ENCODE measurements at places on chromosomes 2 and 18. TPM values are rescaled to one million over a fixed set of nuclear protein-coding genes. Genes with fewer than 3 reads are reported as not detected.

SERPINB12 gene
- not detected for total RNA-seq

FOXD4L1 gene
- 0.13 TPM for total RNA-seq

KATNAL2 gene
- 2.2 TPM for total RNA-seq

POLR1A gene
- total RNA-seq, result 17.0 TPM

EFR3B gene
- total RNA-seq, result 2.4 TPM

WDSUB1 gene
- 8.6 TPM for total RNA-seq

HDHD2 gene
- 15.4 TPM for total RNA-seq

GPR45 gene
- total RNA-seq, result not detected

MARCHF4 gene
- total RNA-seq, result 8.0 TPM

GALR1 gene
- not detected for total RNA-seq

SH3BP4 gene
- total RNA-seq, result 35.6 TPM

MROH2A gene
- not detected for total RNA-seq

FBXO36 gene
- total RNA-seq, result 2.9 TPM

SATB2 gene
- total RNA-seq, result 11.7 TPM

DQX1 gene
- 0.07 TPM for total RNA-seq

TMEM200C gene
- total RNA-seq, result 0.13 TPM

REEP1 gene
- 0.07 TPM for total RNA-seq

GKN2 gene
- total RNA-seq, result not detected

ACTG2 gene
- total RNA-seq, result 32.7 TPM

SULT1C2 gene
- total RNA-seq, result 0.23 TPM

DUSP2 gene
- total RNA-seq, result 2.9 TPM

CFAP65 gene
- 0.03 TPM for total RNA-seq

PAPOLG gene
- 17.3 TPM for total RNA-seq

CCDC148 gene
- total RNA-seq, result 0.43 TPM

UNC80 gene
- total RNA-seq, result not detected

TLX2 gene
- total RNA-seq, result not detected

DSG2 gene
- total RNA-seq, result 5.2 TPM

B3GNT7 gene
- total RNA-seq, result 1.1 TPM

DTNB gene
- 4.8 TPM for total RNA-seq

LIMS4 gene
- 3.1 TPM for total RNA-seq

DSG1 gene
- total RNA-seq, result not detected

FAP gene
- 172 TPM for total RNA-seq

SLC30A3 gene
- total RNA-seq, result 0.03 TPM

FER1L5 gene
- total RNA-seq, result 0.78 TPM

SPC25 gene
- 1.1 TPM for total RNA-seq

TRIM43 gene
- total RNA-seq, result not detected

PHOSPHO2 gene
- total RNA-seq, result 1.6 TPM

ALLC gene
- not detected for total RNA-seq

FIGN gene
- total RNA-seq, result 2.7 TPM

SP5 gene
- total RNA-seq, result not detected

TFCP2L1 gene
- under 0.01 TPM for total RNA-seq

DYNAP gene
- total RNA-seq, result not detected

PFN4 gene
- 0.17 TPM for total RNA-seq

PID1 gene
- total RNA-seq, result 48.6 TPM

RAD51AP2 gene
- total RNA-seq, result not detected

FAM124B gene
- total RNA-seq, result 0.33 TPM

DPYSL5 gene
- not detected for total RNA-seq

CABLES1 gene
- 14.1 TPM for total RNA-seq

GALNT14 gene
- 5.3 TPM for total RNA-seq

ZNG1B gene
- 27.8 TPM for total RNA-seq

SIX3 gene
- total RNA-seq, result not detected

COL3A1 gene
- total RNA-seq, result 3,551 TPM

PRKD3 gene
- 45.5 TPM for total RNA-seq

IL36A gene
- not detected for total RNA-seq

FOXI3 gene
- not detected for total RNA-seq

OTOF gene
- total RNA-seq, result not detected

CELF4 gene
- not detected for total RNA-seq

ZAP70 gene
- 0.13 TPM for total RNA-seq

ZNF396 gene
- 3.5 TPM for total RNA-seq

HOXD3 gene
- 0.26 TPM for total RNA-seq

All from smooth muscle cell of the pulmonary artery (primary cell).